Karpas-422 (cell line): ENCODE measurements at places on chromosomes 1 and 21.

DNA sequence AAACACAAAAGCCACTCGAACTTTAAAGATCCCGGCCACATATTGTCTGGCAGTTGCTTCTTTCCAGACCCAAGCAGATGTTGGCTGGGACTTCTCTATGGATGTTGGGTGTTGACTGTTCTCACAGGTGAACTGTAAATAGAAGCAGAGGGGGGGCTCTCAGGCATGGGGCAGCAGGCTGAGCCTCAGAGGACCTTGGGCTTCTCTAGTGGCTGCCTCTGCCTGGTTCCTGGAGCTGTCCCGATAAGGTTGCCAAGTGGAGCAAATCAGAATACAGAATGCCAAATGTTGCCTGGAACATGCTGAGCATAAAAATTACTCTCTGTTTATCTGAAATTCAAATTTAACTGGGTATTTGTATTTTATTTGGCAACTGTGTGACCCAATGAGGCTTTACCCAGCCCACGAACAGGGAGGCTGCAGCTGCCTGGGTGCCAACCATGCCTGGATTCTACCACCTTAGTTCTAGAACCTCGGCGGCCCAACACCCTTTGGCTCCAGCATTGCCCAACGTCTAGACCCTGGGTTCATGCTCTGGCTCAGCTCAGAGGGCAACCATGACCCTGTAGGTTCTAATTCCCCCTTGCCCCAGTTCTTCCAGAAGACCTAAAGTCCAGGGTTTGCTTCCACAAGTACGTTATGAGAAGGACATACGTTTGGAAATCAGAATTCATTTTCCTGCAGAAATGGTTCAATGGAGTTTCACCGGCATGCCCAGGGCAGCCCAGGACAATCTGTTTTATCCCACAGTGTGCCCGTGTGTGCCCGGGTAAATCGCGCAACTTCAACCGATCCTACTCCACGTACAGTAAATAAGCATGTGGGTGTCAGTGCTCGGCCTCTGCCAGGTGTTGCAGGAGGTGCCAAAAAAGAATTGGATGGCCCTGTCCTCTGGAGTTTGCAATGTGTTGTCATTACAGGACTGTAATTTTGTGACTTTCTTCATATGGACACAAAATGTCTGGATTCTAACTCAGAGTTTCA, 5.4 kb upstream of the SLC45A1 start:
- no peak for DNase-seq

DNA sequence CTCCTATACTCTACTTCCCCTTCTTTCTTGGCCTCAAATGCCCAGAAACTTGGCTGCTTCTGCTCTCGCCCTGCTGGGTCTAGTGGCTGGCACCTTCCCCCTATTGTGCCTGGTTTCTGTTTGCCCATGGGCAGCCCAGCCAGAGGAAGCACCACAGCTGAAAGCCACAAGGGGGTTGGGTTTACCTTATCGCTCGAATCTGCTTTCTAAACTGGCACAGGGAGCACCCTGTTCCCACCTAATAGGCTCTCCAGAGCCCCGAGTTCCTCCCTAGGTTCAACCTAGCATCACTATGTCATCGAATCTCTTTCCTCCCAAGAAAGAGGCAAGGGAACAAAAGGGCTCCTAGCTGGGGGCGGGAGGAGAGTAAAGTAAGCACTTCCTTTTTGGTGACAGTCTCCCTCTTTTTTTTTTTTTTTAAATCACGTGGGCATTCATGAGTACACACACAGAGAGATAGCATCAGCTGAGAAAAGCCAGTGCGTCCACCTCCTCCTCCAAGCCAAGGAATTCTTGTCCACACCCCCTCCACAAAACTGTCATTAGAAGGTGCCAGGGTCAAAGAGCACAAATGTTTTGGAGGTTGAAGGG, 72.8 kb downstream of the PLEKHA6 start:
- peak; percentile 49 for DNase-seq

DNA sequence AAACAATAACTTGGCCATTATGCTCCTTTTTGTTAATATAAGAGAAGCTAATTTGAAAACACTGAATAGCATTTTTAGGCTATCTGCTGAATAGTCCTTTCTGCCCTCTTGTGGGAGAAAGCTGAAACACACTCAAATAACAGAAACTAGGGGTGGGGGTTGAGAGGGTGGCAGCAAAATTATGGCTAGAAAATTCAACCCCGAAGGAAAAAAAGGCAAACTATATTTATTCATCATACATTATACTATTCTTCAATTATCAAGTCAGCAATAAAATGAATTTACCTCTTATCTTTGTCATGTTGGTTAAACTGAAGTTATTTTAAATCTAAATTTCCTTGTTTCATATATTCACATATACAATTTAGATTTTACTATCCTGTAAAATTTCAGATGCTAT, 255.9 kb downstream of the FAF1 start:
- DNase-seq: peak; percentile 85

DNA sequence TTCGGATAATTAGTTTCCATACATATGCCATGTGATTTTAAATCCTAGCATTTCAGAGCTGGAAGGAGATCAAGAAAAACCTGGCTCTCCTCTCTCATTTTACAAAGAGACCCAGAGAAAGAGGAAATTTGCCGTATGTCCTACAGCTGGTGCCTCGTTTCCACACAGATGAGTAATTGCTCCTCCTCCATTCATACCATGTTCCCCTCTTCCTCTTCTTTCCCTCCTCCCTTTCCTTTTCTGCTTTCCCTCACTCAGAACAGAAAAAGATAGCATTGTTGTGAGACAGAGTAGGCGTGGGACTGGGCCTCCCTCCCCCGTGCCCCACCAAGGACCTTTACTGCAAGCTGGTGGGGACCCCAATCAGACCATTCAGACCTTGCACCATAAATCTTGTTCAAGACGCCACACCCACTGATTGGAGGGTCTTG, 13.7 kb upstream of the SLC44A3 start:
- no peak for DNase-seq

DNA sequence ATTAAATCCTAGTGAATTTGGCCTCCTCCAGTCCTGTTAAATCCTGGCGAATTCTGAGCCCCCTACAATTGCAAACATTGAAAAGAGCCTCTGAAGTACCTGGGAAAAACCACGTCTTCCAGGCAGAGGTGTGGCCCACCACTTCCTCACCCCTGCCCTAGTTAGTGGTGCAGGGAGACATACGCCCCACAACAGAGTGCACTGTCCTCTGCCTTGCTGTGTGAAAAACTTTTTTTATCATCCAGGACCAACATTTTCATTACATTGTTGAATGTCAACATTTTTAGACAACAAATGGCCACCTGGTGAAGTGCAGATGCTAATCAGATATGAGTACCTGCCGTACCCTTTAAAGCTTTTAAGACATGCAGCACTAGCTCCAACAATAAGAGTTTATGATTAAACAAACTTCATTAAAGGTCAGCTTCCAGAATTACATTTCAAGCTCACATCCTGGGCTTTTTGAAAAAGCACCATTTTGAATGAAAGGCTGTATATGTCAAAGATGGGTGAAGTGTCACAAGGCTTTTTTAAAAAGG, 13.6 kb upstream of the TMPRSS2 start:
- no peak for DNase-seq

DNA sequence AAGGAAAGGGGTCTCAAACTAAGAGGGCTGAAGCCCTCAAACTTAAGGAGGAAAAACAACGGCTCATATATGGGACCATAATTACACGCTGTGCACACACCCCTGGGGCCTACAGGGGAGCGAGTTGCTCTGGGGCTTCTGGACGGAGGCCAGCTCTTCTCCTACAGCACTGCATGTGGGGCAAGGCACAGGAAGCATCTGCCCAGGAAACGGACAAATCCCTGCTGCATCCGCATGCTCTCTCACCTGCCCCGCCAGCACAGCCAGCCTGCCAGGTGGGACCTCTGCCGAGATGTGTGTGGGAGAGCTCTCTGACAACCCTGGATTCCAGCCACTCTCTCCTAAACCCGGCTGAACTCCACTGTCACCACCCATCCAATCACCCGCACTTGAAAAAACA, 54.1 kb downstream of the MRPL37 start:
- DNase-seq: no peak

GRCh38 chr1:154937988-154938386, 1.5 kb upstream of the PMVK start:
- DNase-seq: no peak

GRCh38 chr1:46289976-46290375, 13.4 kb downstream of the LRRC41 start:
- no peak for DNase-seq
